Endothelial cell of coronary artery (primary cell): ENCODE measurements at places on chromosomes 6 and 20. TPM values are rescaled to one million over a fixed set of nuclear protein-coding genes. Genes with fewer than 3 reads are reported as not detected.

PAX1 gene
- total RNA-seq, result not detected in 2 replicates

LY6G6D gene
- total RNA-seq, result not detected in 2 replicates

KHDC1L gene
- not detected in 2 replicates for total RNA-seq

CDH26 gene
- total RNA-seq, result under 0.01 TPM in 1 of 2 replicates, not detected in the other

RBM24 gene
- 0.85 and 3.3 TPM in 2 replicates for total RNA-seq

TP53TG5 gene
- not detected in 2 replicates for total RNA-seq
